Frontal cortex (tissue), 4 donors: ENCODE measurements at places on chromosomes 13 and 19.

GRCh38 chr19:54376610-54377285, 12.0 kb upstream of the LAIR1 start:
- no peak for DNase-seq

DNA sequence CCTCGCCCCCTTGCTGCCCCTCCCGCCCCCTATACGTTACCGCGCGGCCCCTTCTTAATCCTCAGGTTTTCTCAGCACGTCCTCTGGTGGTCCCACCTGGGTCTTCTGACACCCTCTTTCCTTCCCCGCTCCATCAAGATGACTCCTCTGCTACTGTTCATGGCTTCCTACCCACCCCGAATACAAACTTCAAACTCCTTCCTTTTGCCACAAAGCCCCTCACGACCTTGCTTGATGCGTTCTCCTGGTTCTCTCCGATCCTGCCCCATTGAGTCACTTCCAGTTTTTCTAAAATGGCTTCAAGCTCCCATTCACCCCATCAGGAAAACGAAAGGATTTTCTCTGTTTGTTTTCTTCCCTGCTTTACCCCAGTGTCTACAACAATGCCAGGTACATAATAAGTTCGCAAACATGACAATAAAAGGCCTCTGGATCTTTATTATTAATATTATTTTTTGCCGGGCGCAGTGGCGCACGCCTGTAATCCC, 734 bp upstream of the SERTAD3 start:
- no peak for DNase-seq

GRCh38 chr19:27905074-27905473, 1307.9 kb downstream of the UQCRFS1 start:
- DNase-seq, result no peak

GRCh38 chr13:28333204-28333881, 161.6 kb downstream of the FLT1 start:
- DNase-seq, result no peak

DNA sequence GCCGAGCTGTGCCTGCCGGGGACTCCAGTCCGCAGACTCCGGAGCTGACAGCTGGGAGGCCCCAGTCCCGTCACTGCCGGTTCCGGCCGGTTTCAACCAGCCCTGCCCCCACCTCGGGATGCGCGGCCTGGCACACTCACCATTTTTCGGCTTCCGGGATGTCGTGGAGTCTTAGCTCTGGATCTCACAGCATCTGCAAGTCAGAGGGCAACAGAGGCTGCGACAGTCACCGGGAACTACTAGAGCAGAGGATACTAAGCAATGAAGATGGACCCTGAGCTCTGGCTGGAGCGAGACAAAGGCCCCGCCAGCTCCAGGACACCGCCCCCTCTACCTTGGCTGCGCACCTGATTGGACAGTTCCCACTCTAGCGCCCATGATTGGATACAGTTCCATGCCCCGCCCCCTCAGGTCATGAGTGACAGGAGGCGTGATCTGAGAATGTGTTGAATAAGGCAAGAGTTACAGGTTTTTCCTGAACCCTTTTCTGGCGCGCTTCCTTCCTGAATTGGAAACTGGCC, at the start of gene ZNF682:
TSS of gene ZNF682 (minus strand) at position 303 of the 521 bp plus-strand sequence. CDS start at position 143, 160 bp downstream.
- peak; percentile 87 for DNase-seq

GRCh38 chr13:19632915-19633478, 462 bp upstream of the MPHOSPH8 start:
- DNase-seq, result no peak

DNA sequence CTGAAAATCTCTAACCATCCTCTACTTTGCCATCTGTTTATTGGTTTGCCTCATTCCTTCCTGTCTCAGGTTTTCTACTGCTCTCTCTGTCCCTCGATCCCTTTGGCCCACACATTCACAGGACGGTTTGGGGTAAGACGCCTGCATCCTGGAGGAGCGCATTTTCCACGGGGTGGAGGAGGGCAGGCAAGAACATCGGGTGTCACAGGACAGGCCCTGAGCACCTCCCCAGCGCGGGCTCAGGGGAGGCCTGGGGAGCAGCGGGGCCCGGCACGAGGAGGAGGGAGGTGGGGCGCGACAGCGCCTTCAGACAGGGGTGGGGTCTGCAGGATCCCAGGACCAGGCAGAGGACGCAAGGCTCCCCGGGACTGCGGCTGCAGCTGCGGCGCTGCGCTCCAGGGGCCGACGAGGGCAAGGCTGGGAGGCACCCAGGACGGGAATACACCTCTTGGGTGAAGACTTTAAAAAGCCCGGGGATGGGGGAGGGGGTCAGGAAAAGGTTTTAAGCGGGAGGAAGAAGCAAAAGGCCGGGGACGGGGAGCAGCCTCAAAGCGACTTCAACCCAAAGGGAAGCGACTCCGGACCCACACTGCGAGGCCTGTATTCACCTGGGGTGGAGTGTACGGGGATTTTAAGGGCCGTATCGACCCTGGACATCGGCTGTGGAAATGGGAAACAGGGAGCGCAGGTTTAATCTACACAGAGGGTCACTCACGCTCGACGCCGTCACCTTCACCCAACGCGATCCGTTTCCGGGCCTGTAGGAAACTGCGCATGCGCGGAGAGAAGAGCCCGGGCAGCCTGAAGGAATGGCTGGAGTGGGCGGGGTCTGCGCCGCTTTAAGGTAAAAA, at the start of gene ZNF415:
TSS of gene ZNF415 (minus strand) at position 770 of the 851 bp plus-strand sequence. CDS start 10,234 bp downstream, outside the sequence.
- peak; percentile 64 for DNase-seq

GRCh38 chr13:31055589-31055988, 106.1 kb downstream of the HSPH1 start:
- DNase-seq, result no peak

DNA sequence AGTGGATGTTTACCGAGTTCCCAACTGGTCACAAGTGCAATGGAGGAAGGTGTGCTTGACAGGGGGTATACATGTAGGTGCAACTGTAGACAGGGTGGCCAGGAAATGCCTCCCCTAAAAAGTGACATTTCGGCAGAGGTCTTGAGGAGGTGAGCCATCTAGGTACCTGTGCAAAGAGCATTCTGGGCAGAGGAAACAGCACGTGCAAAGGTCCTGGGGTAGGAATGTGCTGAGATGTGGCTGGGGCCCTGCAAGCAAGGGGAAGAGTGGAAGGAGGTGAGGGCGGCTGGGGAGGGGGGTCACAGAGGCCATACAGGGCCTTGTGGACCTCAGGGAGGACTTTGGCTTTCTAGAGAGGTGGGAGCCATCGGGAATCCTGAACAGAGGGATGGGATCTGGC, 8.1 kb downstream of the ADGRL1 start:
- DNase-seq, result no peak

GRCh38 chr19:18280247-18281081, 958 bp downstream of the JUND start:
- peak; percentile 83 for DNase-seq

DNA sequence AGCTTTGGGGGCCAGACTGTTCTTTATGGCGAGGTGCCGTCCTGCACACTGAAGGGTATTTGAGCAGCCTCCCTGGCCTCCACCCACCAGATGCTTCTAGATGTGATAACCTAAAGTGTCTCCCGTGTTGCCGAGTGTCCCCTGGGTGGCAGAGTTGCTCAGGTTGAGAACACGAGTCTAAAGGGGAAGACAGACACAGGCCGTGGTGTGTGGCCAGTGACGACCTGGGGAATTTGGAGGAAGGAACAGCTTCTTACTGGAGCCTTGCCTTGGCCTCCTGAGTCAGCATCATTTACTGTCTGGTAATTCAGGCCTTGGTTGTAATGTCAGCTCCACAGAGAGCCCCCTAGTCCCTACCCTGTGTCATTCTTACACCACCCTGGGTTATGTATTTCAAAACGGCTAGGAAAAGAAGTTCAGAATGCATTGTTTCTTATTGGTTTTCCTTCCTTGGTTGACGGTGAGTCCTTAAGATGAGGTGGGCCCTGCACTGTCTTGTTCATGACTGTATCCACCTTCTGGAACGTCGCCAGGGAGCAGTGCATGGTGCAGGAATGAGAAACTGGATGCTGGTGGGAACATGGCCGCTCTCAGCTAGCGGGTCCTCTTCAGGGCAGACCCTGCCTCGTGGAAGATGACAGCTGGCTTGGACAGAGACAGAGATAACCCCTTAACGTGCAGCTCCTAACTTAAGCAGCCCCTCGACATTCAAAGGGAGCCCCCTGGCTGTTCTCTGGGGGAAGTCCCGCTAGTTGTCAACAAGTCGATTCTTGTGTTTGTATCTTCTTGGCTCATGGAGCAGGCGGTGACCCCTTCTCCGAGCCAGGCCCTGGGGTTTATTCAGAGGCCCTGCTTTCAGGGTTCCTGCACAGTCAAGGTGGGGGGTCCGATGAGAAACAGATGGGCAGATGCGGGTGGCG, 7.2 kb downstream of the SIN3B start:
- no peak for DNase-seq

DNA sequence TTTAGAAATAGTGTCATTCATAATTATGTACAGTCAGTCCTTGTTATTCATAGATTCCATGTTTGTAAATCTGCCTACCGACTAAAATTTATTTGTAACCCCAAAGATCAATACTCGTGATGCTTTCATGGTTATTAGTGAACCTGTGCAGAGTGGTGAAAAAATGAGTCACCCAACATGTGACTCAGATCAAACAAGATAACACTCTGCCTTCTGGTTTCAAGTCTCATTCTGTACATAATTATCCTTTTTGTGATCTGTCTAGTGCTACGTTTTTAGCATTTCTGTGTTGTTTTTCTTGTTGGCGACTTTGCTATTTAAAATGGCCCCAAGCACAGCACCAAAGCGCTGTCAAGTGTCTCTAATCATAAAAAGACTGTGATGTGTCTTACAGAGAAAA, 274.7 kb downstream of the SUCLA2 start:
- DNase-seq, result no peak

DNA sequence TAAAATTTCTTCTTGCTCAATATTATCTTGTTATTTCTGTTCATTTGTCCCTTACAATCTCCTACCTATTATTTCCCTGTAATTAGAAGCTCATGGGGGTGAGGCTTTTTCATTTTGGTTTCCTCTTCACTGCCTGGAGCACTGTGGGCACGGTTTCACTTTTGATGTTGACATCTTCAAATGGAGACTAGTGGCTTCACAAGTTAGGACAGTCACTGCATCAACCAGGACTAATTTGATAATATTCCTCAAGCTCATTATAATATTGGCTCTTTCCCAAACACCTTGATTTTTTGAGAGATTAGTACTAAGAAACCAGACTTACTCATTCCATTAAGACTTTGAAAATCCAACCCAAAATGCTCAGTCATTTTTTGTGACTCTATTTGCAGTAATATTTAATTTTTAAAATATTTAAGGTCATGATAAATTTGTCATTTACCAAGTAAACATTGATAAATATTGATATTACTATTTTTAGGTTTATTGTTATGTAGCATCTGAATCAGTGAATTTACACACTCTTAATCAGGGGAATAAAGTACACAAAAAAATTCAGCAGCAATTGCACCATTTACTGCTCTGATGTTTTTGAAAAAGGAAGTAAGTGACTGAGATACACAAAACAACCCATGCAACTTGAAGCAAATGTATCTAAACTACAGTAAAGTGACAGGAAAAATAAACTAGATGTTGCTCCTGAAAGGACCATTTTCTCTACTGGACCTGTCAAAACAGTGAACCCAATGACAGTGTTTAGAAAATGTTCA, 28.8 kb upstream of the RCBTB2 start:
- no peak for DNase-seq
